Iris pigment epithelial cell (primary cell): ENCODE measurements at places on chromosomes 5 and 9.
A peak's percentile ranks its signal among the peaks of the same experiment; 100 is the strongest.

DNA sequence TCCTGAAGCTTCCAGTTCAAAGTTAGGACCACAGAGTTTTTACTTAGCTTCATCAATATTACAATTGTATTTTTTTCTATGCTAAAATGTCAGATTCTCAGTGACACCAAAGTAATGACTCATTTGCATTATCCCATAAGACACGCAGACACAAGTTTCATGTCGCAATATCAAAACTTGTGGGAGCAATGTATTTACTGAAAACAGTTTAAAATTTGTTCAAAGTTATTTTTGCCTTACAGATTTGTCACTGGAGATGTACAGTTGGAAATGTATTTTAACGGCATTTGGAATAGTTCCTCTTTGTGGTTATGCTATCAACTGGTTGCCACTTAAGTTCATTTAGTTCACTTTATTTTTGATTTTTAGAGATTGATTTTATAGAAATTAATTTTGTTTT, 36.2 kb upstream of the DAP start:
- DNase-seq = peak; percentile 54

- DNase-seq = no peak
Observed at GRCh38 chr5:156927545-156927944, 35.5 kb downstream of the TIMD4 start.

- DNase-seq = no peak
Observed at GRCh38 chr5:152864991-152865390, 459.9 kb upstream of the NMUR2 start.

GRCh38 chr5:77168879-77169244, 41.6 kb upstream of the PDE8B start:
- DNase-seq = peak; percentile 6

DNA sequence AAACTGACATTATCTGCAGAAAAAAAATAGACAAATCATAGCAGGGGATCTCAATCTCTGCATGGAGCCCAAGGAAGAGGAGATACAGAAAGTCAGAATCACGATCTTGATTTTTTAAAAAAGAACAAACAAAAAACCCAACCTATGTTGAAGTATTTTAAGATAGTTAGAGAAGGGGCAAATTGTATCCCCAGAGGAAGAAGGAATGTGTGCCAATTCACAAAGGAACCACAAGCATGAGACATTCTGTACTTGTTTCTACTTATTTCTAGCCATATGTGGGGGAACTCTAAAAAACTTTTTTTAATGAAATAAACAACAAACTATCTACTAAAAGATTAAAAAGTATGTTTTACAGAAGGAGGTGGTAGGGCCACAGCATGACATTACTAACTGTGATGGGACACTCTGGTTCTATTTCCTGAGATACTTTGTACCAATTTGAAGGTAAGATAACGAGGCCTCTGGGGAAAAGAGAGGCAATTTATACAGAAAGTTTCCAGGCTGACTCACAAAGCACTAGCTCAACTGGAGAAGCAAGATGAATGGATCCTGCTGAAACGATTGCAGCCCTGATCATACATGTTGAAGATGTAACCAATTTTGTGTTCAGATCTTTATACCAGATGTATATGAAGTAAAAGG, 22.5 kb downstream of the RANBP3L start:
- DNase-seq = no peak

DNA sequence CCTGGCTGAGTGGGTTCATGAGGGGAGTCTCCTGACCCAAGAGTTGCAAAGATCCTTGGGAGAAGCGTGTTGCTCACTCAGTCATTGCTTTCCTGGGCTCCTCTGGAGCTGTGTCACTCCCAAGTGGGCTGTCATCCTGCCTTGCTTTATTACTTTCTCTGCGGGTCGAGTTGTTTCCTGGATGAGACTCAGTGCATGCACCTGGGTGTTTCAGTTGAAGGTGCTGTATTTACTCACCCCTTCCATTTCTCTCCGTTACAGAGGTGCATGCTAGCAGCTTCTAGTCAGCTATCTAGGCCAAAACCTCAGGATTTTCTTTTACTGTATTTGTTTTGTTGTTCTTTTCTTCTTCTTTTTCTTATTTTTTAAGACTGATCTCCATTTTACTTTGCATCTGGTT, 785.5 kb upstream of the EDIL3 start:
- no peak for DNase-seq

- DNase-seq = no peak
Observed at GRCh38 chr9:78013934-78014333, 17.7 kb downstream of the GNAQ start.

GRCh38 chr5:34534523-34535103, 121.5 kb upstream of the RAI14 start:
- peak; percentile 92 for DNase-seq

- no peak for DNase-seq
Observed at GRCh38 chr5:60598424-60598823, 101.5 kb downstream of the DEPDC1B start.

DNA sequence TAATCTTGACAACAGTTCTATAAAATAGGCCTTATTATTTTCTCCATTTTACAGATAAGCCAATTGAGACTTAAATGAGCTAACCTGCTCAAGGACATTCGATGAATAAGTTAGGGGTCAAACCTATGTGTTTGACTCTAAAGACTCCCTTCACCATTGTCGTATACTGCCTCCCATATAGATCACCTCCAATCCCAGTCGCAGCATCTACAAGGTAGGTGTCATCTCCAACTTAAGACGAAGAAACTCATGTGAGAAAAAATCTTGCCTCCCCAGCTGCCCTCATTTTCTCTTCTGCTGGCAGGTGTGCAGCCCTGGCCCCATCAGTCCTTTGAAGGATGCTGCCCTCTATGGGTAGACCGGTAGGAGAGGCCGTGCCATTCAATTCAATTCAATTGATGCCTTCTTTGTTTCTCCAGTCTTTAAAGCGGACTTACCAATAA, 75.2 kb upstream of the SMARCA2 start:
- peak; percentile 26 for DNase-seq

DNA sequence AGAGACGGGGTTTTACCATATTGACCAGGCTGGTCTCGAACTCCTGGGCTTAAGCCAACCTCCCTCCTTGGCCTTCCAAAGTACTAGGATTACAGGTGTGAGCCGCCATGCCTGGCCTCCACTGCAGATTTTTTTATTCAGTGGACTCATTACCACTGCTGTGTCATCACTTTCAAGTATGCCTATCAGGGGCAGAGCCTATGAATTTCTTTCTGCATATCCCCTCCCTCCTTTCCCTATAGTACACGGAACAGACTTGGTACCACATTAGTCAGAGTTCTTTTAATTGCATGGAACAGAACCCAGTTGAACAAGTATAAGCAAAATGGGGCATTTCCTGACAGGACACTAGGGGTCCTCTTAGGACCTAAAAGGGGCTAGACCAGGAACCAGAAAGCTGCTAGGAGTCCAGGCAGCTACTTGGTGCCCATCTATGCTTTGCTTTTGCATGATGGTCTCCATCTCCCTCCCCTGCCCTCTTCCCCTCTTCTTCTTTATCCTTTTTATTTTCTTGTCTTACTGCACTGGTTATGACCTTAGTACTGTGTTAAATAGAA, 5.8 kb downstream of the BSPRY start:
- DNase-seq = no peak
